AG09309 (cell line): ENCODE measurements at places on chromosomes 16 and 17.

- DNase-seq = no peak
Measured at GRCh38 chr16:88430524-88431446, 22.3 kb upstream of the ZFPM1 start.

DNA sequence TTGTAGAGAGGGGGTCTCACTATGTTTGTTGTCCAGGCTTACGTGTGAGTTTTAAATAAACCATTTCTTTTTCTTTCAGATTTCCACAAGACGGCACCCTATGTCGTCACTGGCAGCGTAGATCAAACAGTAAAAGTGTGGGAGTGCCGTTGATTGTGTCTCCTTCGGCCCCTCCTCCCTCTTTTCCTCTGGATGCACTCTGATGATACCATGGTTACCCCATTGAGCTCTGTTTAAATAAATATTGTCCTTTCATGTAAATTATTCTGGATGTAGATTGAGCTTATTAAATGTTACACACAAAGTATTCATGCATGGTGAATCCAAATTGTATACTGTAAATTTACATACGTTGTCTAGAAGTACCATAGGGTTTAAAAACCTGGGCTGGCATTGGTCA lies 29.9 kb downstream of the CLUH start:
- no peak for DNase-seq

GRCh38 chr17:74842599-74843351 lies 16.9 kb downstream of the GRIN2C start:
- no peak for DNase-seq

GRCh38 chr17:77698903-77699623 lies 259.4 kb upstream of the TNRC6C start:
- DNase-seq = no peak

DNA sequence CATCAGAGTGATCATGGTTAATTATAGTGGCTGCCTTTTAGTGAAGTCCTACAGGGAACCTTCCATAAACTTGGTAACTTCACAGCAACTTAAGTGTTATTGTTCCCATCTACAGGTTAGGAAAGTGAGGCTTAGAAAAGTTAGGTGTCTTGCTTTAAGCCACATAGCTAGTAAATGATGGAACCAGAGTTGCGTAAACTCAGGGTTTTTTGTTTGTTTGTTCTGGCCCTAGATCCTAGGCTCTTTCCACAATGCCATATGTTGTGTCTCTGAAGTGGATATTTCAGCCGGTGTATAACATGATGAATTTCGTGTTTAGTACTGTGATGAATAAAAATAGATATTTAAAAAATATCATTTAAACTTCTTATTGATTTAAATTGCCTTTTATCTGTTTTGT lies 27.6 kb downstream of the DNAH9 start:
- DNase-seq = no peak

DNA sequence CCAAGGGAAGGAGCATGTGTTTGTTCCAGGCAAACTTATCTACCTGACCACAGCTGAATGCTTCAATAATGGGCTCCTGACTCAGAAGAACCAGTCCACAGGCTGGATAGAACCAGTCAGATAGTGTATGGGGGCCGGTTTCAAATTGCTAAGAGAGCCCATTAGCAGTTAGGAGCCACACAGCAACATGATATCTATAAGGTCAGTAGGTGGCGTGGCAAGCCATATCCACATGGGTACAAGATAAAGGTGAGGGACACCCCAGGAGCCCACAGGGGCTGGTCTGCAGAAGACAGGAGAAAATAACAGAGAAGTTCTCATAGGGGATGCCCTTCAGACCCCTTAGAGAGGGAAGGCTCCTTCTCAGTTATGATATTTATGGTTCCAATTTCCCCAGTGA lies 31.6 kb upstream of the CDRT15 start:
- DNase-seq = no peak

- no peak for DNase-seq
Measured at GRCh38 chr16:81583893-81584631, 139.5 kb downstream of the CMIP start.

GRCh38 chr17:32445074-32445415 lies 735 bp downstream of the PSMD11 start:
- no peak for DNase-seq
